Cerebellum (tissue), 4 donors: ENCODE measurements at places on chromosomes 2 and 18.

DNA sequence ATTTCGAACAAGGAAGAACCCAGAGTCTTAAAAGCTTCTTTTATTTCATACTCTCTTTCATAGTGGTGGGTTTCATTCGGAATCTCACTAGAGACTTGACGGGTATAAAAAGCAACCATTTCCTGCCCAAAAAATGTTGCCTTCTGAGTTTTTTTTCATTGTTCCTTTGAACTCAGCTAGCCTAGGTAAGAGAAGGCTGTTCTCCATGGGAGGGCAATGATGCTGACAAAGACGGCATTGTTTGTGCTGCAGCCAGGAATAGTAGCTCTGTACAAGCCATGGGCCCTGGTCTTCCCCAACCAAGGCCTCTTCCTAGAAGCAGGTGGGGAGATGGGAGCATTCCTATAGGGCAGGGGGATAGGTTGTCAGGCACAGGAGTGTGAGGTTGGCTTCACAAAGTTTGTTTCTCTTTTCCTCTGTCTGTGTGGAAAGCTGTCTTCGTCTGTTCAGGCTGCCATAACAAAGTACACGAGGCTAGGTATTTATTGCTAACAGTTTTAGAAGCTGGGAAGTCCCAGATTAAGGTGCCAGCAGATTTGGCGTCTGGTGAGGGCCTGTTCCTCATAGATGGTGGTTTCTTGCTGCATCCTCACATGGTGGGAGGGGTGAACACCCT lies 405.1 kb downstream of the NBAS start:
- no peak for DNase-seq

- no peak for DNase-seq
These were observed 445.1 kb upstream of the TRIB2 start for GRCh38 chr2:12271589-12271984.

- no peak for DNase-seq
These were observed 444.3 kb downstream of the RND3 start for GRCh38 chr2:150043172-150043500.

- no peak for DNase-seq
These were observed 42.7 kb upstream of the ACTR3 start for GRCh38 chr2:113847144-113847543.

- no peak for DNase-seq
These were observed 1.2 kb downstream of the IMMT start for GRCh38 chr2:86193901-86194567.

GRCh38 chr2:239621611-239622010 lies 220.8 kb upstream of the HDAC4 start:
- no peak for DNase-seq

DNA sequence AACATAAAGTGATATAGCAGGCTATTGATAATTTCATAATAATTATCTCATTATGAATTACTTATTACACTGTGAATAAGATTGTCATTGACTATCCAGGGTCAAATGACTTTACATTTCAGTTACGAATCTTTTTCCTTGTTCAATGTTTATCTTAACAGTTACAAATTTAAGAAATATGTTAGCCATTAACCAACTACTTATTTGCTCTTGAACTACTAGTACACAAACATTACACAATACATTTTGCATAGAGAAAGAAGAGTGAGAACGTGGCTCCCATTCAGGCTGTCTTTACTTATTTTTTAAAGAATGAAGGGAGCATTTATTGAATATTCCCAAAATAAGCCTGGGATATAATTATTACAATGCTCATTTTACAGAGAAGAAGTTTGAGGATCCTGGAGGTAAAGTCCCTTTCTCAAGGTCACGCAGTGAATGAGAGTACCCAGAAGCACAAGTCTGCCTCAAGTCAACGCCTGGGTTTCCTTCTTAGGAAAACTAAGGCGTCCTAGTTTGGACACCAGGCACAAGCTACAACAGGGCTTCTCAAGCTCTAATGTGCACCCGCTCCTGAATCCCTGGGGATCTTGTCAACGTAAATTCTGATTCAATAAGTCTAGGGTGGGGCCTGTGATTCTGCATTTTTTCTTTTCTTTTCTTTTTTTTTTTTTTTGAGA lies 164.2 kb downstream of the FIGN start:
- DNase-seq: no peak

GRCh38 chr2:149125031-149125725 lies 86.7 kb downstream of the LYPD6B start:
- DNase-seq: no peak

- no peak for DNase-seq
These were observed 254.7 kb downstream of the HDAC4 start for GRCh38 chr2:239146011-239146641.

DNA sequence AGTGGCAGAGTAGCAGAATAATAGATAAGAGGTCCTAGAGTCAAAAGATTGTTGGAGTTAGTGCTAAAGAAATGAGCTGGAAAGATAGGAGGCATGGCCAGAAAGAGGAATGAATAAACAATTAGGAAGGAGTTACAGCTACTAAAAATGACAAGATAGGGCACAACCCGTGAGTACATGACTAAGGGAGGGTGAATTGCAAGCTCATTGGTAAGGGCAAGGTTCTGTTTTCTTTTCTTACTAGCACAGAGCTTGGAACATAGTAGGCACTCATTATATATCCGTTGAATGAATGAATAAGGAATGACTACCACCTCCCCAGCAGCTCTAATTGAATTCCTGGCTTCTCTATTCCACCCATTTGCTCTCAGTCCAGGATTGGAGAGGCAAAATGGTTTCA lies 5.7 kb upstream of the MARCO start:
- DNase-seq: no peak

DNA sequence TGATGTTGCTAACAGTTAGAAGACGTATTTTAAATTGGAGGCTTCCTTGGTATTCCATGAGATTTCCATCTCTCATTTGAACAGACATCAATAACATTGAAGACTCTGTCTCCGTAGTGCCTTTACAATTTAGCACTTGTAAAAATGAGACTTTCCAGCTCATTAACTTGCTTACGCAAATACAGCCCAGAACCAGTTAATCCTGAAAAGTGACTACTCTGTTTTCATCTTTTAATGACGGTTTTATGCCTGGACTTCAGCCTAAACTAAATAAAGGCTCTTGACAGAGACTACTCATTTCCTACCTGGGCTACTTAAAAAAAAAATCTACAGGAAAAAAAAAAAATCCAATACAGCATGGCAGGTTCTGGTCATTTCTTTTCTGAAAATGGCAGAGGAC lies 148.6 kb downstream of the LRATD1 start:
- DNase-seq: no peak

- DNase-seq: peak; percentile 48
These were observed 7.3 kb upstream of the MLPH start for GRCh38 chr2:237479747-237480146.

DNA sequence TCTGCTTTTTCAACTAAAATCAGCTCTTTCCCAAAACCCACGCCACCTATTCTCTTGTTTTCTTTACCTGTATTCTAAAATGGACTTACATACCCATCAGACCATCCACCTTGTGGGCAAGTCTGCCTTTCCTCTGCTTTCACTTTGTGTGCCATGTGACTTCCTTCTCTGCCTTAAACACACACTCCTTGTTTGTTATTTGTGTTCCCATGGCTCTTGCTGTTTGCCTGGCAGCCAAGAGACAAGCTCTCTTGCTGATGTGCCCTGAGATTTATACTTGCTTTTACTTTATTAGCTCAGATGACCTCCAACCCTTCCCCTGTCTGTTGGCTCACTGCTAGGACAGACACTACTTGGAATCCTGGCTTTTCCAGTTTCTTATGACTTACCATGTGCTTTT lies 309.7 kb upstream of the LRRTM4 start:
- no peak for DNase-seq

GRCh38 chr2:10170256-10170655 lies 47.7 kb downstream of the RRM2 start:
- DNase-seq: no peak

GRCh38 chr2:154324601-154325000 lies 373.9 kb upstream of the KCNJ3 start:
- DNase-seq: peak; percentile 71

- no peak for DNase-seq
These were observed 78.0 kb upstream of the OTX1 start for GRCh38 chr2:62972601-62973000.

- DNase-seq: no peak
These were observed 55.1 kb downstream of the MREG start for GRCh38 chr2:215958257-215958656.

- no peak for DNase-seq
These were observed 86.0 kb upstream of the SNTG2 start for GRCh38 chr2:864501-865106.

GRCh38 chr2:33326100-33326499 lies 150.3 kb upstream of the RASGRP3 start:
- DNase-seq: no peak

DNA sequence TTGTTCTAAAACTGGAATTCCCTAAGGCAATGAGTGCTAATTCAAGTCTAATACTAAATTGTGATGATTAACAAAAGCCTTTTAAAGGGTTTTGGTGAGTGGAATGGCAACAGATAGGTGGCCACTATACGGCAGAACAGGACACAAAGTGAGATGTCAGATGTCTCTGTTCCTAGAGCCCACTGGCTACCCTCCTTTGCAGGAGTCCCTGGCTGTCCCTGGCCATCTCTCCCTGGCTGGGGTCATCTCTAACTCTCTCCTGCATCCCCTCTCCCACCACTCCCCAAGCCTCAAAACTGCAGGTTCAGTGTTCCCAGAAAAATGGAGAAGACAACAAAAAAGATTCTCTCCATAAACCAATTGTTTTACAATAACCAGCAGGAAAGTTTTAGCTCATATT lies 79.2 kb downstream of the MDH1 start:
- no peak for DNase-seq

DNA sequence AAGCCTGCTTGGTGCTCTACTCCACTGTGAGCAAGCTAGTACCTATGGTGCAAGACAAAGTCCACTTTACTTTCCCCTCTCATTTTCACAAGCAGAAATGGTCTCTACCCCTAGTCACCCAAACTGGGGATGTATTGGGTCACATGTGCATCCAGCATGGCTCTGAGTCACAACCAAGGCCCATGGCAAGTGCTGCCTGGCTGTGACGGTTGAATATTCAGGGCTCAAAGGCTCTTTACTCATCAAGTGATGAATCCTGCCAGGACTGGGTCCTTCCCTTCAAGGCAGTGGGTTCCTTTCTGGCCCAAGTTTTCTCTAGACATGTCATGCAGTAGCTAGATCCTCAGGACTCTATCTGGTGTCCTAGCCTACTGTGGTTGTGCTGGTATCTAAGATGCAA lies 311.5 kb downstream of the DLGAP1 start:
- no peak for DNase-seq

- DNase-seq: no peak
These were observed 178.2 kb upstream of the PXDN start for GRCh38 chr2:1922402-1923025.

DNA sequence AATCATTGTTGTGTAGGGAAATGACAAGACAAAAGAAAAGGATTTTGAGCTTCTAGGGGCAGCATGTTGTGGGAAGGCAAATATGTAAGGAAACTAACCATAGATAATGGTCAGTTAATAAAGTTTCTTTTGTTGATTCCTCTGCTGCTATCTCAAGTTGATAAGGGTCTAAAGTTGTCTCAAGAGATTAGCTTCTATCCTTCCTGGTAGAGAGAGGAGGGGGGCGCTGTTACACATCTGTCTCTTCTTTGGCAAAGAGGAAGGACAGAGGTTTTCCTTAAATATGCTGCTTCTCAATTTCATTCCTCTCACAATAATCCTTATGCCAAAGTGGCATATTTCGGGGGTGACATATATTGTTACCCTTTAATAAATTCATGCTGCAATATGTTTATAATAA lies 944.0 kb downstream of the DPP10 start:
- DNase-seq: no peak

- no peak for DNase-seq
These were observed 42.1 kb downstream of the EML4 start for GRCh38 chr2:42211291-42211690.

- no peak for DNase-seq
These were observed 88.5 kb downstream of the PTRHD1 start for GRCh38 chr2:24704692-24705091.

DNA sequence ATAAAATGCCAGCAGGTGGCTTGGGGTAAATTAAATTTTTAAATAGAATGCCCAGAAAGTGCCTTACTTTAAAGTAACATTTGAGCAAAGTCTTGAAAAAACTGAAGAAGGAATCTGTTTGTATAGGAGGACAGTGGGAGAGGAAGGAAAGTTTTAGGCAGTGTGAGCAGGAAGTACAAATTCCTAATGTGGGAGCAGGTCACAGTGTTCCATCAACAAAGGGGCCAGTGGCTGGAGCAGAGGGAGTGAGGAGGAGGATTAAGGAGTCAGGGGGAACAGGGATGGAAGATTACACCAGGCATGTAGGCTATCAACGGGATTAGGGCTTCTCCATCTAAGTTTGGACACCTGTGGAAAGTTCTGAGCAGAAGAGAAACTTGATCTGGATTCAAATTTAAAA lies 439.2 kb upstream of the REG3G start:
- no peak for DNase-seq

- no peak for DNase-seq
These were observed 7.7 kb upstream of the TRAPPC8 start for GRCh38 chr18:31950583-31950982.

DNA sequence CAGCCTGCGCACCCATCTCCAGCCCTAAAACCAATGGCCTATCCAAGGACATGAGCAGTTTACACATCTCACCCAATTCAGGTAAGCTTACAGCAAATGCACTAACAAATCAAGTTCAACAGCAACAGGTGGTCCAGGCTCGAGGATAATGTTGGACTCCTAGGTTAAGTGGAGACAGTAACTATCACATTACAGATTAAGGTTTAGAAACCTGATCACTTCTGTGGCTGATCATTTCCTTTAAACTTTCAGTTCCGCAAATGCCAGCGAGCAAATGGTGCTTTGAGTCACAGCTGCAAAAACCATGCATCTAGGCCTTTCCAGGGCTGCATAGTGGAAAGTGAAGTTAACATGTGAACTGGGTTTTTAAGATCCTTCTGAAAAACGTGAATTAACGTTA lies 259.4 kb downstream of the GBX2 start:
- DNase-seq: no peak

GRCh38 chr2:24981411-24982136 lies 9.8 kb upstream of the DNAJC27 start:
- no peak for DNase-seq

- no peak for DNase-seq
These were observed 32.2 kb downstream of the KIF5C start for GRCh38 chr2:148907085-148907785.

GRCh38 chr2:25567406-25567805 lies 106.0 kb downstream of the DTNB start:
- DNase-seq: peak; percentile 59

- no peak for DNase-seq
These were observed 49.2 kb upstream of the UGP2 start for GRCh38 chr2:63792530-63792929.

DNA sequence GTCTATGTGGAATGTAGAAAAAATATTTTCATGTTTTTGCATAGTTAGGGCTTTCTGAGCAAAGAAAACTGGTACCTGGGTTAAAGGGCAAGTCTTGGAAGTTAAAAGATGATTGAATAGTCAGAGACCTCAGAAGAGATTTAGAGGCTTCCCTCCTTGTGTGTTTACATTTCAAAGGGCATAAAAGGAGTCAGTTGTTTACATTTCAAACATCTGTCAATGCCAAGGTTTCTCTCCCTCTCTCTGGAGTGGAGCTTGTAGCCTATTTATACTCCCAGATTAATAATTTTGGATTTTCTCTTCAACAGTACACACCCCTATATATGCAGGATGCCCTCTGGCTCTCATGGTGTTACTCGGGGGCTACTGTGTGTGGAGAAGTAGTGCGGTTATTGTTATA lies 8.6 kb downstream of the M1AP start:
- DNase-seq: no peak
